ENCODE measurements at places on chromosomes 6 and 20.

- no peak for DNase-seq
Measured at GRCh38 chr6:26045928-26046368, 41.3 kb upstream of the HFE start.

- no peak for DNase-seq
Measured at GRCh38 chr6:21188505-21189223, 404.9 kb upstream of the SOX4 start.

GRCh38 chr20:42484335-42484734, 705.4 kb downstream of the PTPRT start:
- no peak for DNase-seq

- no peak for DNase-seq
Measured at GRCh38 chr6:14706378-14706929, 539.4 kb upstream of the JARID2 start.

DNA sequence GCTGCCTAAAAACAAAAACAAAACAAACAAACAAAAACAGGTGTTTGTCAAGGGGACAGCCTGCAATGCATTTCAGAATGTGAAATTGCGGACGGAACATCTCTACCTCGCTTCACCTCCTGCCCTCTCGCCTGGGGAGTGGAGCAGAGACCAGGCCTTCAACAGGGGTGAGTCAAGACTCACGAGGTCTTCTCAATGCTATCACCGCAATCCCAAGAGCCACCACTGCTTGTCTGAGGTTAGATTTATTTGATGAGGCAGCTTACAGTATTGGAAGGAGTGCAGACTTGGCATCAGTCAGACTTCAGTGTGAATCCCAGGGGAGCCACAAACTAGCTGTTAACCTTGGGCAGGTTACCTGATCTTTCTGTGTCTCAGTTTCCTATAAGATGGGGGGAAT, 7.7 kb downstream of the GABRR1 start:
- no peak for DNase-seq

GRCh38 chr6:41373919-41374617, 38.7 kb downstream of the NCR2 start:
- no peak for DNase-seq

- DNase-seq: peak; percentile 79
Measured at GRCh38 chr6:36368921-36369865, 18.3 kb downstream of the ETV7 start.

DNA sequence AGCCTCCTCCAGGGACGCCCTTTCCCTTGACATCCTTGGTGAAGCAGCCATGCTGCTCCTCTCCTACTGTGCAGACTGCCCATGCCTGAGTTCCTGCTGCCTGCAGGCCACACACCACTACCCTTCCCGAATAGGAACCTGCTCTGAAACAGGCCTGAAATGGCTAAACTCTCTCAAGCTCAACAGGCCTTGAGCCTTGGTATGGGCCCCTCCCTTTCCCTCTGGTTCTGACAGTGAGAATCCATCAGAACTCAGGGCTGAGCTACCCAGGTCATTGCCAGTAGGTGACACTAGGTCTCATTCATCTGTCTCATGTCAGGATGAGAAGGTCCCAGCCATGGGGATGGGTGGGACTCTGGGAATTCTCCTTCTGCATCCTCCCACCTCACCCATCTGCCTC, 25.7 kb downstream of the RAET1L start:
- no peak for DNase-seq

GRCh38 chr20:40431112-40431511, 257.9 kb downstream of the MAFB start:
- no peak for DNase-seq

- no peak for DNase-seq
Measured at GRCh38 chr6:108621117-108621516, 60.4 kb downstream of the FOXO3 start.

GRCh38 chr6:136548582-136549299, 1.5 kb downstream of the MAP7 start:
- DNase-seq: no peak

DNA sequence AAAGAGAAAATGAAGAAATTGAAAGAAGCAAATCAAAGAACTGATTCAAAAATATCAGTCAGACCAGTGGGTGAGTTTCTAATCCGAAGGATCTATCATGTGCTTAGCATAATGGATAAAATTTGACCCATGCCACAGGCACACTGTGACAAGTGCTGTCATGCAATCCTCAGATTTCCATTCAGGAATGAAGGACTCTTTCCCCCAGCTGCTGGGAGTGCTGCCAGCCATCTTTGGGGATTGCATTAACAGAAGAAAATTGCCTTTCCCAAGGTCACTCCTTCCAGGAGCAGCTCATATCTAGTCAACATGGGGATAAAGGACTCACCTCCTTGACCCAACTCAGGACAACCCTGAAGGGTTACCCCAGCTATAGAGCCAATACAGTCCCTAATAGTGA, 316.7 kb upstream of the TBX18 start:
- no peak for DNase-seq

GRCh38 chr20:30949761-30950160, 307.7 kb upstream of the DEFB115 start:
- no peak for DNase-seq

GRCh38 chr6:163313566-163313965, 101.0 kb upstream of the QKI start:
- no peak for DNase-seq

- no peak for DNase-seq
Measured at GRCh38 chr6:141174932-141175331, 957.8 kb upstream of the GJE1 start.

DNA sequence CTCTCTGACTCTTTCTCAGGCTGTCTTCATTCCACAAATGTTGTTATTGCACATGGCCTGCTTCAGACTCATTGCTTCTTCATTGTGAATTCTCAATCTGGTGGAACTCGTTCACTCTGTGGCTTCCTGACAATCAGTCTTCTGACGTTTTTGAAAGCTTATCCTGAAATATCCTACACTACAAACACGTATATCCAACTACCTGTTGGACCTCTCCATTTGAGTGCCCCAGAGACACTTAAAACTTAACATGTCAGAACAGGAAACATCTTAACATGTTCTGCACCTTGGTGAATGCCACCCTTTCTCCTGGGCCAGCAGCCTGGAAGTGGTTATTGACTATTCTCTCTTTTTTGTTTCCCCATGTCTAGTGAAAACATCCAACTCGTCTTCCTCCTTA, 50.8 kb downstream of the AIG1 start:
- no peak for DNase-seq

- DNase-seq: no peak
Measured at GRCh38 chr6:133817460-133818047, 71.4 kb upstream of the TCF21 start.

DNA sequence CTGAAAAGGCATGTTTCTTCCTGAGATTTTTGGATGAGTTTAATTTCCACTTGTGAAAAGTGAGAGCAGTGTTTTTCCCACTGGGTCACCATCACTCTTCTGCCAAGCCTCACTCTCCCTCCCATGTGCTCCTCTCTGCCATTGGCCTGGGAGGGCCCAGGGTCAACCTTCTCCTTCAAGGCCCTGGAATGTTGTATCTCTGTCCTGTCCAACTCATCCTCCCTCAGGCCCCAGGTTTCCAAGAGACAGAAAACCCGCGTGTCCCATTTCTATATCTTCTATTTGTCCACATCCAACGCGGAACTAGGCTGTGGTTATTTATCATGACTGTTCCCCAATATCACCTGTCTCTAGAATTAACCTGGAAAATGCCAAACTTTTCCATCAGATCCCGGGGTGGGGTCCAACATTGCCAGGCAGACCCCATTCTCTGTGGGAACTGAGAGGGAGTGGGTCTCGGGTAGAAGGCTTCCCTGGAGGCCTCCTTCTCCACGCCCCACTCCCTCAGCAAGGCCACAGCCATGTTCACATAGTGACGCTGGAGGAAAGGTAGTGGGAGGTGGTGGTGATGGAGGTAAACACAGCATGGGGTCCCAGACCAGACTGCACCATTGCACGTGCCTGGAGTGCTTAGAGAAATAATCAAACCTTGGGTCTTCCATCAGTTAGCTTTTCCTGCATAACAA, 173.5 kb downstream of the SCP2D1 start:
- DNase-seq: no peak

DNA sequence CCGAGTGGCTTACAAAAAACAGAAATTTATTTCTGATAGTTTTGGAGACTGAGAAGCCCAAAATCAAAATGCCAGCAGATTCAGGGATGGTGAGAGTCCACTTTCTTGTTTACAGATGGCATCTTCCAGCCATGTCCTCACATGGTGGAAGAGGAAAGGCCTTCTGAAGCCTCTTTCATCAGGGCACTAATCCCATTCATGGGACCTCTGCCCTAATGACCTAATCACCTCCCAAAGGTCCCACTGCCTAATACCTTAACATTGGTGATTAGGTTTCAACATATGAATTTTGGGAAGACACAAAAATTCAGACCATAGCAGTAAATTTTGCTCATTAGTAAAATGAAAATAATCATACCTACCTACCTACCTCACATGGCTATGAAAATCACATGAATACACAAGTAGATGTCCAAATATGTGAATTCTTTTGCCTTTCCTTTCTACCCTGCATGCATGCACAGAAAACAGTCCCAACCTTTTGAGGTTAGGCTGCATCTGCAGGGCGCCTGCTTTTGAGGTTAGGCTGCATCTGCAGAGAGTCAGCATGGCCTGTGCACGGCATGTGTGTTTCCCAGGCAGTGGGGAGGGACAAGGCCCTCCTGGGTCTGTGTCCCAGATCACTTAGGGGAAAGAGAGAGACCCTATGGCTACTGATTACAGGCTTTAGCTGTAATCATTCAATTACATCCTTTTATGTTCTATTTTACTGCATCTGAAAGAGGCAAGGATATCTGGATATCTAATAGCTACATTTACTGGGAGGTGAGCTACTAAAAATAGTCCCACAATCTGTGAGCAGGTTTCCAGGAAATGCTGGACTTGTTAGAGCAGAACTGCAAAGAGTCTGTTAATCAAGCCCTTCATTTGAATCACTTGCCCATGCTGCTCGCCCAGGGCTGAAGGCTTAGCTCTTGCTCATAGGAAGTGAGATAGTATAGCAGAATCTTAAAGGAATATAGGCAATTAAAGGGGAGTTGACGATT, 497.7 kb upstream of the MARCKS start:
- no peak for DNase-seq

DNA sequence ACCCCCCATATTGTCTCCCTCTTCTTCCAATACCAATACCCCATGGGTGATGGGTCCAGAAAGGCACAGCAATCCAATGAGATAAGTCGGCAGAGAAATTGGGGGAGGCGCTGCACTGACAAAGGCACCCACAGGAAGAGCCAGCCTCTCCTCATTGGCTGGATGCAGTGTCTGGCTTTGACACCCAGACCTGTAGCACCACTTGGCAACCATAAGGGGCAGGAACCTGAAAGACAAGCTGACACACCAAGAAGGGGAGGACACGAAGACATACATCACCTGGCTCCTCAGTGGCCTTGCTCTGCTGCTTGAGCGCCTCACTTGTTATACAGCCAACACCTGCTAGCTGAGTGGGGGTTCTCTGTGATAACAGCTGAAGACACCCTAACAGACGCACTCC, 19.4 kb upstream of the SLC4A11 start:
- no peak for DNase-seq

- peak; percentile 52 for DNase-seq
Measured at GRCh38 chr20:53869466-53870258, 200.7 kb downstream of the BCAS1 start.

DNA sequence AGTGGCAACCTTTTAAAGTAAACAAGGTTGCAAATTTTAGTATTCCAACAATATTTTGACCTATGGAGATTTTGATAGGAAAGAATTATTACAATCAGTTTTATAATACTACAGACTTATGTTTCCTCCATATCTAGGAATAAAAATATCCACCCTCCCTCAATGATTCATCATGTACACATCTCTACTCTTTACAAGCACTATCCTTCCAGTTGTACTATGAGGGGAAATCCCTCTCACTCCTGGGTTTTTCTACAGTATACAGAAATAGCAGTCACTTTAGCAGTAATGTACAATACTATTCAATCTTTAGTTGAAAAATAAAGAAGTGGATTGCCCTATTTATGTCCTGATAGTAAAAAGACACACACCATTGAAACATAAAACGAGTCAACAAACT, 46.3 kb upstream of the SCML4 start:
- DNase-seq: no peak

- DNase-seq: no peak
Measured at GRCh38 chr6:93337014-93337413, 82.3 kb downstream of the EPHA7 start.

GRCh38 chr6:21157186-21157929, 436.2 kb upstream of the SOX4 start:
- no peak for DNase-seq

DNA sequence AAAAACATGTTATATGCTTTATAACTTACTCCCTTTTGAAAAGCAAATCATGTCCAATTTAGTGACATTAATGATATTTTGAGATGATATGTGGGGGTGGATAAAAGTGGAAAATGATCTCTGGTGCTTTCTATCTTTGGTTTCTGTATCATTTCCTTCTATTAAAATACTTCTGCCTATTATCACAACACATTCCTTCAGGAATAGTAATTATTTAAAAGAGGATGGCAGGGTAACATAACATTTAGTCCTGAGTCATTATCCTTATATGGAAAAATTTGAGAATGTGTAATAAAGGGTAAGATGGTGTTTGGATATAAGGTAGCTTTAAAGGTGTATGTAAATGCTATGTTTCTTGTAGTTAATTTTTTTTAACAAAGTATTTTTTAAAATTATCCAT, 657.7 kb downstream of the PHF3 start:
- DNase-seq: no peak

- DNase-seq: no peak
Measured at GRCh38 chr20:57310821-57311514, 18.6 kb upstream of the SPO11 start.
